ENCODE measurements at places on chromosomes 2 and 18.

DNA sequence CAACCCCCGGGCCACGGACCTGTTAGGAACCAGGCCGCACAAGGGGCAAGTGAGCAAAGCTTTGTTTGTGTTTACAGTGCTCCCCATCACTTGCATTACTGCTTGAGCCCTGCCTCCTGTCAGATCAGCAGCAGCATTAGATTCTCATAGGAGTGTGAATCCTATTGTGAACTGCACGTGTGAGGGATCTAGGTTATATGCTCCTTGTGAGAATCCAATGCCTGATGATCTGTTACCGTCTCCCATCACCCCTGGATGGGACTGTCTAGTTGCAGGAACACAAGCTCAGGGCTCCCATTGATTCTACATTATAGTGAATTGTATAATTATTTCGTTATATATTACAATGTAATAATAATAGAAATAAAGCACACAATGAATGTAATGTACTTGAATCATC, 125.6 kb downstream of the FMNL2 start:
- no peak for DNase-seq

GRCh38 chr2:32068-32467, 14.2 kb downstream of the FAM110C start:
- DNase-seq, result no peak

GRCh38 chr2:107729440-107729839, 97.3 kb upstream of the RGPD4 start:
- no peak for DNase-seq

DNA sequence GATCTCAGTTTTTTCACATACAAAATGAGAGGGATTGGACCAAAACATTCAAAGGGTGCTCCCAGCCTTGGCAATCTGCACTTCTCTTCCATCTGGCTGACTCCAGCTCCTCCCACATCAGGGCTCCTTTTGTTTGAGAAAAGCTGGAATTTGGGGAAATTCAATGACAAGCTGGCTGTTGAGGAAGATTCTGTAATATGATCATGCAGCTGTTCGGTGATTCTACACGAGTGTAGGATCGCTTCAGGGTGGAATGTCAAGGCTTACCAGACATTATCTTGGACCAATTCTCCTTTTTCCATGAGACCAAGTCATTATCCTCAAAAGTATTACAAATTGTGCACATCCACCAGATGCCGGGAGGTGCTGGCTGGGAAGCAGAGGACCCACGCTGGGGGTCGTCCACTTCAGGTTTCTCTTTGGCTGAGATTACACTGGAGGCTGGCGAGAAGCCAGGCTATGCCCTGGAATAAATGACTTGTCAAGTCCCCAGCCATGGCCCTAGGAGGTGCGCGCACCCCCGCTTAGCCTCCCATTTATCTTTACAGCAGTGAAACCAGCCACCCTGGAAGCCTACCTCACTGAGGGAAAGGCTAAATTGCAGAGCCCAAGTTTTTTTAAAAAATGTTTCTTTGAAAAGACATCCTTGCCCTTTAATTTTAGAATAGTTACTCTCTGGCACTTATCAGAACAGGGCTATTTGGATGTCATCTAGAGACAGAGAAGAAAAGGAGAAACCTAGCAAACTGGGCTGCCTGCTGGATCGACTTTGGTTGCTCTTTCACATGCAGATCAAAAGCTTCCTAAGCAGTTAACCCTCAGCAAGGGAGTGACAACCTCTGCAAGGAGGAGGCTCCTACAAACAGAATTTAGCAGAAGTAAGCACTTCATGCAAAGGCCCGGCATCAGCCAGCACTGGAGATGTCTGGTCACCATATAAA, 42.5 kb upstream of the LCLAT1 start:
- peak; percentile 4 for DNase-seq

- no peak for DNase-seq
Measured at GRCh38 chr2:221097568-221097915, 474.6 kb downstream of the EPHA4 start.

DNA sequence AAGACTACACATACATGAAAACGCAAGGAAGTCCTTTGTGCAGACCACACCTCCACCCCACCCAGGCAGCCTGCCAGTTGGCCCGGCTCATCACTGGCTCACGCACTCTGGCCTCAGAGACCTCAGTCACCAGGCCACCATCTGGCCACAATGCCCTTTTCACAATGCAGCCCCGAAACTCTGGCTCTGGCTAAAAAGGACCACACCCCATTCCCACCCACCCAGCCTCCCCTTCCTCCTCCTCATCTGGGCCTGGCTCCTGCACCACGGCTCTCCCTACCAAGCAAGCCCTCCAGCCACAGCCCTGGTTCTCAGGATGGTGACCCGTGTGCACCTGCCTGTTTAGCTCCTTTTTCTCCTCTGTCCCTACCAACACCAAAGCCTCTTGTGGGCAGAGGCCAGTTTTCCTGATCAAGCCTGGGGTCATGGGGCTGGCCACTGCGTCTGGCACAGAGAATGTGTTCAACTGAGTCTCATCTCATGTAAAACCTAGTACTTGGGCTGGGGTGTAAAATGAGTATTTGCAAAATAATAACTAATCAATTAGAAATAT, 7.4 kb downstream of the HDAC4 start:
- no peak for DNase-seq

DNA sequence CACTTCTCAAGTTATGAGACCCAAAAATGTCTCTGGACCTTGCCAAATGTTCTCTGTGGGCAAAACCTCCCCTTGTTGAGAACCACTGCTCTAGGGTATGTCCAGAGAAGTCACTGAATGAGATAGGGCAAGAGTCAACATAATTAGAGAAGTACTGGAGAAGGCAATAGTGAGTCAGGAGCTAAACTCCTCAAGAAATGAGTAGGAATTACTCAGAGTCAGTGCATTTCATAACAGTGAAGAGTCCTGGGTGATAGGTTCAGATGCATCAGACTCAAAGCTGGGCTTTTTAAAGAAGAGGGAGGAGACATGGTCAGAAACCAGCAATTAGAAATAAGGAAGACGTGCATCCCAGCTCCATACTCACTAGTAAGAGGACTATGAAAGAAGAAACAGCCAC, 38.6 kb upstream of the IHH start:
- no peak for DNase-seq

DNA sequence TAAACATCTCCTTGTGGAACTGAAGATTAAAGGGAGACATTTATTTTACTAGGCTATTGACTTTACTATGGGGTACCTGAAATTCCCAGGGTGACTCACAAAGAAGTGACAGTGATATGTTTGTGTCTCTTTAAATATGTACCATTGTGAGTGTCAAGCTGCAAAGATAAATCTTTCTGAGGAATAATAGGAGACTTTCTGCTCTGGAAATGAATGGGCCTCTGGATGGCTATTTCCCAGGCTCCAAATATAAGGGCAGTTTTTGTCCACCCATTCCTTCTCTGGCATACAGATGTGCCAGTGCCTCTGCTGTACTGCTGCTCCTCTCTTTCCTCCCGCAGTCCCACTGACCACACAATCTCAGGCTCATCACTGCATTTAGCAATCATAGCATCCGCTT, 586.4 kb upstream of the CNTNAP5 start:
- no peak for DNase-seq

DNA sequence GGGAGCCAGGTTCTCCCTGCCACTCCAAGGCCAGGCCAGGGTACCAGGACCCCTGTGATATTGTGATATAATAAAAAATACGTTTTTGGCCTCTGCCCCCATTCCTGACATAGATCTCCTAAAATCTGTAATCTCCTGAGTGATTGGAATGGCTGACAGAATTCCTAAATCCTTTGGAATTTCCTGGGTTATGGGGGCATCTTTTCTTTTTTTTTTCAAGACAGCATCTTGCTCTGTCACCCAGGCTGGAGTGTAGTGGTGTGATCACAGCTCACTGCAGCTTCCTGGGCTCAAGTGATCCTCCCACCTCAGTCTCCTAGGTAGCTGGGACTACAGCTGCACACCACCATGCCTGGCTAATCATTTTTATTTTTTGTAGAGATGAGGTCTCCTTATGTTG, 26.2 kb upstream of the TUBB6 start:
- DNase-seq, result no peak

DNA sequence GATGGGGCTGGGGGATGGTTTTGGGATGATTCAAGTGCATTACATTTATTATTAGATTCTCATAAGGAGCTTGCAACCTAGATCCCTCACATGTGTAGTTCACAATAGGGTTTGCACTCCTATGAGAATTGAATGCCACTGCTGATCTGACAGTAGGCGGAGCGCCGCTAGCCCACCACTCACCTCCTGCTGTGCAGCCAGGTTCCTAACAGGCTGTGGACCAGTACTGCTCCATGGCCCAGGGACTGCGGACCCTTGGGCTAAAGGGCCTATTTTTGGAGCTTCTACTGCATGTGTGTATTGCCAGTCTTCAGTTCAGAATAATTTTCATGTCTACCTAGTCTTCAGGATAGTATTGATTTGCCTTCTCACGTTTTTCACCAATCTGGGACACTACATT, 165.3 kb upstream of the TWIST2 start:
- DNase-seq, result no peak

- no peak for DNase-seq
Measured at GRCh38 chr2:100066856-100067255, 75.5 kb downstream of the AFF3 start.

GRCh38 chr2:123870881-123871276, 154.2 kb upstream of the CNTNAP5 start:
- DNase-seq, result no peak

DNA sequence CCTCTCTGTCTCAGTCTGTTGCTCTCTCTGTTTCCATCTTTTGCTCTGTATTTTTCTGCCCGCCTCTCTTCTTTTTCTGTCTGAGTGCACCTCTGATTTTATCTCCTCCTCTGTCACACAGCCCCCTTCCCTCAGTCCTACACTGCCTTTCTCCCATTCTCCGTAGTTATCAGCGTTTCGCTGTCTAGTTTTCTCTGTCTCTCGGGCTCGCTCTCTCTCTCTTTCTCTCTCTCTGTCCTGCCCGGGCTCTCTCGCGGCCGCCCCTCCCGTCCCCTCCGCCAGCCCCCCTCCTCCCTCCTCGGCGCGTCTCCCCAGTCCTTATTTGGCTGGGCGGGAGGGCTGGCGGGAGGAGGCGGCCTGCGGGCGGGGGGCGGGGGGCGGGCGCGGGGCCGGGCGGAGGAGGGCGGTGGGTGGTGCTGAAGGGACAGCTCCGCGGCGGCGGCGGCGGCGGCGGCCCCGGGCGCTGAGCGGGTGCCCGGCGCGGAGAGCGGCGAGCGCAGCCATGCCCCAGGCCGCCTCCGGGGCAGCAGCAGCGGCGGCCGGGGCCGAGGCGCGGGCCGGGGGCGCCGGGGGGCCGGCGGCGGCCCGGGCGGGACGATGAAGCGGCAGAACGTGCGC, at the start of gene KCNK3:
KCNK3 (plus strand) TSS at position 444 of the 618 bp plus-strand sequence; CDS start at position 598, 154 bp downstream.
- peak; percentile 51 for DNase-seq

DNA sequence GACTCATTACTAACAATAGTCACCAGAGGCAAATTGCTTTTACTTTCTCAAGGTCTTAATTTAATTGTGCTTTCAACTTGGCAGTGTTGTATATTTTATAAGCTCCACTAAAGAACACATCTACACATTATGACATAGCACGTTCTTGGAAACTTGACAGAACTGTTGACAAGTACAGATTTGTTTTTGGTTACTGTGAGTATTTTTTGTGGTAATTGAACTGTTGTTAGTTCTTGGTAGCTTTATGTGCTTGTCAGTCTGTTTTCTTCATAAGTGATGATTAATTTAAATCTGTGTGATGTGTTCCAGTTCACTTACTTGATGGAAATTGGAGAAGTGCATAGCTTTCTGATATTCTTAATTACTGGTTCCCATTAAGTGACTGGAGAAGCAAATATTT, 63.9 kb downstream of the COMMD1 start:
- DNase-seq, result no peak

- DNase-seq, result no peak
Measured at GRCh38 chr18:2236232-2236631, 335.1 kb downstream of the METTL4 start.

DNA sequence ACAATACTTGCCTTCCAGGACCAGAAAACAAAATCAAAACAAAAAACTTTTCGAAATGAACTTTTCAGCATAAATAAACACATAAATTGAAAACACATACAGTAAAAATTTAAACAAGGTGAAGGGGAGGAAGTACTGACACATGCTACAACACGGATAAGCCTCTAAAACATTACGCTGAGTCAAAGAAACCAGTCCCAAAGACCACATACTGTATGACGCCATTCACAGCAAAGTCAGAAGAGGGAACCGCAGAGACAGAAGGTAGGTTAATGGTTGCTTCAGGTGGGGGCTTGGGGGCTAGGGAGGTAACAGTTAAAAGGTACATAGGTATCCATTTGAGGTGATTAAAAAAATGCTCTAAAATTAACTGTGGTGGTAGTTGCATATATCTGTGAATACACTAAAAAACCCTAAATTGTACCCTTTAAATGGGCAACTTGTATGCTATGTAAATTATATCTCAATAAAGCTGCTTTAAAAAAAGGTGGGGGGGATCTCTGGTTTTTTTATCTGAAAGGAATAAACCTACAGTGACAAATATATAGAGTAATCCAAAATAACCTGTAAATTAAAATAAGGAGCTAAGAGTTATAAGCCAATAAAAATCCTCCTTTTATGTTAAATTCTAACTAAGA, 7.1 kb downstream of the COX7A2L start:
- DNase-seq, result no peak

DNA sequence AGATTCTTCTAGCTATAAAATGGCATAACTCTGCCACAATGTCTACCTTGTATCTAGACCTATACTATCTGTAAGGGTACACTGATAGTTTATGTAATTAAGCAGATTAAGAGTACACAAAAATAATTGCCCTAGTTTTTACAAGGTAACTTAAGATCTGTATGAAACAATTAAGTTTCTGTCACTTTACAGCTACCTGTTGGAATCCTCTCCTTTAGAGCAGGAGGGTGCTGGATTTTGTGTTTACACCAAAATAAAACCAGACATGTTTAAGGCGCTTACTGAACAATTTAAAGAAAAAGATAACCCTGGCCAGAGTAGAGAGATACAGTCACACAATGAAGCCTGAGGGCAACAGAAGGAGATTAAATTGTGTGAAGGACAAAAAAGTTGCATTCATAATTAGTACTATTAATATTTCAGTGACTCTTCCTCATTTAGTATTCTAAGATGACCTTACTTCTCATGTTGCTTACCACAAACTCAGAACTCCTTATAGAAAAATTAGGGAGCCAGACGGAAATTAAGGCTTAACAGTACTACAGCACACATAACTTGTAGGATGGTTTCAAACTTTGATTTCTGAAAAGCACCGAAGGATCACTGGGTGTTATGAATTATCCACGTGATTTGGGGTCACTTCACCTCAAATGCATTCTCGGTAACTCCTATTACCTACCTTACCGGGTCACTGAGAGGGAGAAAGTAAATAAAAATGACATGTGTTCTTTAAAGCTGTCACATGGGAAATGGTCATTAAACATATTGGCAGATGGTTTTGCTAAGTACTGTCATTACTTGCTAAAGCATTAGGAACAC, 1.0 kb downstream of the DARS1 start:
- no peak for DNase-seq

GRCh38 chr18:22436136-22436535, 18.4 kb upstream of the CTAGE1 start:
- DNase-seq, result no peak

All from NCI-H1092 (cell line).